Fibroblast of skin of right biceps (primary cell): ENCODE measurements at places on chromosomes 13 and 19.

GRCh38 chr13:49450105-49450819 is 6.2 kb downstream of the SETDB2 start:
- DNase-seq, result no peak

DNA sequence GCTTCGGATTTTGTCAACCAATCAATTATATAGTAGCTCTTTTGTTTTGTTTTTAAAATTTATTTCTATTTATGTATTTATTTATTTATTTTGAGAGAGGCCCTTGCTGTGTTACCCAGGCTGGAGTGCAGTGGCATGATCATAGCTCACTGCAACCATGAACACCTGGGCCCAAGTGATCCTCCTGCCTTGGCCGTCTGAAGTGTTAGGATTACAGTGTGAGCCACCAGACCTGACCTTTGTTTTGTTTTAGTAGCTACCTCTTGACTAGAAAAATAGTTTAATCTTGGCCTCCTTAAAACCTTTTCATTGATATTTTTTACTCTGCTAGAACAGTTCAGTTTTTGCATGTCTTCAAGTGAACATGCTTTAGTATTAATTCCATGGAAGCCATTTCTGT is 15.1 kb downstream of the GARRE1 start:
- no peak for DNase-seq

DNA sequence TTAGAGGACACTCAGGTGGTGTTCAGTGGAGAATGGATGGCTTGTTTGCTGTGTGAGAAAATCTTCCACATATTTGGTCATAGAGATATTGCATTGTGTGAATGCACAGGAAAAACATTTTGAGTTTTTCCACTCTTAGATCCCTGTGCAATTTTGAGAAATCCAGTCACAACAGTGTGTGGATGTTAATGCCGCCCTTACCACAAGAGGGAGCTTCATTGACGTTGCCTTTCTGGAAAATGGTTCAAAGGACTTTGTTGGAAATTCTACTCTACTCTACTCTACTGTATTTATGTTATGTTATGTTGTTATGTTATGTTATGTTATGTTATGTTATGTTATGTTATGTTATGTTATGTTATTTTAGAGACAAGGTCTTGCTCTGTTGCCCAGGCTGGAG is 13.4 kb downstream of the ZNF20 start:
- DNase-seq, result no peak

DNA sequence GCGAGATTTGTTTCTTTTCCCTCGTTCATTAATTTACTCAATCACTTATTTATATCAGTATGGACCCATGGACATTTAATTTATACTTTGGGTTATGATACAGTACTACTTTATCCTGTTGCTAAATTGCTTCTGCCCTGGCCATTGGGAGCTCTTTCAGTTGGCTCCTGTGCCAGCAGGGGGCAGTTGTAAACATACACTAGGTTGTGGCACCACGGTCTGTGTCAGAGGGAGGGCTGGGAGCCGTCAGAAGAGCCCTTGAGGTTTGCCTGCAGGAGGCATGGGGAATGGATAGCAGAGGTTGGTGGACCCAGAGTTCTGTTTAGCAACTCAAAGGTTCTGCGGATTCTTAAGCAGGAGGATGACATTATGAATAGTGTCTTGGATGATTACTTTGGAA is 94.3 kb downstream of the ERCC5 start:
- no peak for DNase-seq

- DNase-seq, result no peak
These were observed 182.4 kb upstream of the UFM1 start for GRCh38 chr13:38167164-38167822.

DNA sequence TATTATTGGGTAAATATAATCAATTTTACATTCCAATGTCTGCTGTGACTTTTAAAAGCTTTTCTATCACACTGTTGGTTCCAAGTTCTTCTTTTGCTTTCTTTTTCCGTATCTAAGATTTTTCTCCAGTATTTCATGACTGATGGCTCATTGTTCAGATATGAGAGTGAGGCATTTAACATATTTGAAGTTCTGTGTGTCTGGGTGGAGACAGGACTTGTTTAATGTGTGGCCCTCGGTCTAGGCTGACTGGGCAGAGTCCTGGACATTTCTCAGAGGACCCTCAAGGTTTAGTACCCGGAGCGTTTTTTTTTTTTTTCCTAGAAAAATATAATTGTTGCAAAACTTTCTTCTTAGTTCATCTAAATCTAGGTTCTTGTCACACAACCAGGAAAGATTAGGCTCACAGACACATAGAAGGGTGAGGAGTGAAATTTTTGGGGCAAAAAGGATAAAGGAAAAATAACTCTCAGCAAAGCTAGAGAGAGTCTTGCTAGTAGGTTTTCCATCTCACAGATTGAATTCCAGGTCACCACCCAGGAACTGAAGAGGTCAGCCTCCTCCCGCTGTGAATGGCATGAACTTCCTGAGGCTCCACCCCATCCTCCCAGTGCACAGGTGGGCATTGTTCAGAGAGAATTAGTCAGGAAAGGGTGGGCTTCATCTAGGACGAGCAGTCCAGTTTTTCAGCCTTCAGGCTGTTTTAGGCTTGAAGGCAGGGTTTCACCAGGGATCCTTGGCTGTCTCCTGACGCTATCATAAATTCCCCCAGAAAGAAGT is 1002.4 kb upstream of the PCDH9 start:
- peak; percentile 37 for DNase-seq

- DNase-seq, result no peak
These were observed 32.3 kb upstream of the MYCBP2 start for GRCh38 chr13:77359171-77359570.

DNA sequence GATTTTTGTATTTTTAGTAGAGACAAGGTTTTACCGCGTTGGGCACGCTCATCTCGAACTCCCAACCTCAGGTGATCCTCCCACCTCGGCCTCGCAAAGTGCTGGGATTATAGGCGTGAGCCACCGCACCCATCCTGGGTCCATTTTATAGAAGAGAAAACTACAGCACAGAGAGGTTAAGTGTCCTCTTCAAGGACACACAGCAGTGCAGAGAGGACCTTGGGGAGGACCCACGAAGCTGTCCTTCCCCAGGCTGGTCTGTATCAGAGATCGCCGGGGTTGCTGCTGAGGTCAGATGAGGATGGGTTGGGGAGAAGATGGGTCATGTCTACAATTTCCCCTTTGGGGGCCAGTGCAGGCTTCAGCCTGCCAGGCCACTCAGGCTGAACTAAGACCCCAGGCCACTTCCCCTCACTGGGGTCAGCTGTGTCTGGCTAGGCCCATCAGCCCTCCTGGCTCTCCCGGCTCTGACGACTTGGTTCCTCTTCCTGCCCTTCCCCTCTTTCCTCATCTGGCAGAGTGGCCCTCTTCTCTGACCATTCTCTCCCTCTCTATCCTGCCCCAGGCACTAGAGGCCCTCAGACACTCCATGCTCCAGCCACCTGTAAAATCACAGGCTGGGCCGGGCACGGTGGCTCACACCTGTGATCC is 9.6 kb downstream of the MYO1F start:
- DNase-seq, result no peak

- DNase-seq, result no peak
These were observed 48.8 kb downstream of the RASL11A start for GRCh38 chr13:27319404-27319803.

- DNase-seq, result peak; percentile 82
These were observed 61.2 kb upstream of the FRY start for GRCh38 chr13:31970231-31970930.

GRCh38 chr19:13209484-13210338 is 59.5 kb downstream of the IER2 start:
- no peak for DNase-seq

- peak; percentile 71 for DNase-seq
These were observed 344.6 kb downstream of the RFC3 start for GRCh38 chr13:34162544-34162933.

GRCh38 chr13:74920920-74921319 is 561.0 kb downstream of the TBC1D4 start:
- DNase-seq, result no peak

DNA sequence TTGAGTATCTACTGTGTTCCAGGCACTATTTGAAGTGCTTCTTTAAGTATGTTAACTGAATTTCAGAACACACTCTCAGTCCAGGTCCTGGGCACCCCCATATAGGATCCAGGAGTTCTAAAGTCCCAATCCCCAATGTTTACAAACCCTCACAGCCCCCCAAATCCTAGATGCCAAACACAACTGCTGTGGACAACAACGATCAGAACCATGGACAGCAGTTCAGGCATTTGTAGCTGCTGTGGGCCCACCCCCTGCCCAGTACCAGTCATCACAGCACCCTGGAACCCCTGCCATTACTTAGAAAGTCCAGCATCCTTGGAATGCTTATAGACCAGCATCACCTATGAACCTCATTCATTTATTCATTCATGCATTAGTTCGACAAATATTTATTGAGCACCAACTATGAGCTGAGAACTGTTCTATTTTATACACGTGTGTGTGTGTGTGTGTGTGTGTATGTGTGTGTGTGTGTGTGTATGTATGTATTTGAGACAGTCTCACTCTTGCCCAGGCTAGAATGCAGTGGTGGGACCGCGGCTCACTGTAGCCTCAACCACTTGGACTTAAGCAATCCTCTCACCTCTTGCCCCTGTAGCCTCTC is 19.3 kb upstream of the SDHAF1 start:
- no peak for DNase-seq

DNA sequence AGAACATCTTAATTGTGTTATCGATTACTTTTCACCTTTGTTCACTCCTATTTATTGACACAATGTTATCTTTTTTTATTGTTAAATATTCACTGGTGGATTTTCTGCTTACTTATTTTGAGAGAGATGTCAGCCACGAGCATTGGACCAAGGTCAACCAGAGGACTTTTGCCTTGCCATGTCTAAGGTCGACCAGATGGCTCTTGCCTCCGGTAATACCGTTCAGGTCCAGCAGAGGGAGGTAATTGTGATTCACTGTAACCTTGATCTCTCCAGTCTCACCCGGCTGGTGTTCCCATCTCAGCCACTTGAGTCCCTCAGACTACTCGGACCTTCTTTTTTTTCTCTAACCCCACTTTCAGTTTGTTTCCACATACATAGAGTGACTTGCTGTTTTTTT is 1438.1 kb downstream of the UQCRFS1 start:
- DNase-seq, result peak; percentile 2

DNA sequence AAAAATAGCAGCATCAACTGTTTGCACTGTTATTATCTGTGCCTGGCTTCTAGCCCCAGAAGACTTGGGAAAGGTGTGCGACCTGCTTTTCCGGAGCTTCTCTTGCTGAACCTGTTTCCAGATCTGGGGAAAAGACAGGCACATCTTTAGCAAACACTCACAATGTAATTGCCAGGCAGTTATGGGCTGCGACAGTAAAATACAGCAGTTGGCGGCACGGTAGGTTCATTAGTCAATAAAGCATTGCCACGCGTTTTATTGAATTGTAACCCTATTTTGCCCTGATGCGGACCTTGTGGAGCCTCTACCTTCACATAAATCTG is 223.7 kb upstream of the TSHZ3 start:
- DNase-seq, result no peak

GRCh38 chr19:43651758-43652545 is 12.3 kb upstream of the CADM4 start:
- DNase-seq, result peak; percentile 56

- no peak for DNase-seq
These were observed 30.4 kb upstream of the GRTP1 start for GRCh38 chr13:113394339-113394640.

- no peak for DNase-seq
These were observed 7.4 kb upstream of the CEACAM18 start for GRCh38 chr19:51470966-51471365.

- DNase-seq, result no peak
These were observed 1744.8 kb upstream of the MIR17HG start for GRCh38 chr13:89602655-89603054.

- DNase-seq, result no peak
These were observed 84.8 kb downstream of the SLC25A15 start for GRCh38 chr13:40874138-40874779.

- DNase-seq, result no peak
These were observed 44.5 kb upstream of the KCTD15 start for GRCh38 chr19:33752018-33752800.

GRCh38 chr13:50627111-50627510 is 216.4 kb downstream of the DLEU7 start:
- DNase-seq, result no peak
